Suppressor macrophage treated with lipopolysaccharide for 1 hour (primary cell): ENCODE measurements at places on chromosomes 2 and 18.

- peak; percentile 64 for DNase-seq
These were observed 53.9 kb downstream of the KCTD18 start for GRCh38 chr2:200455958-200456421.

DNA sequence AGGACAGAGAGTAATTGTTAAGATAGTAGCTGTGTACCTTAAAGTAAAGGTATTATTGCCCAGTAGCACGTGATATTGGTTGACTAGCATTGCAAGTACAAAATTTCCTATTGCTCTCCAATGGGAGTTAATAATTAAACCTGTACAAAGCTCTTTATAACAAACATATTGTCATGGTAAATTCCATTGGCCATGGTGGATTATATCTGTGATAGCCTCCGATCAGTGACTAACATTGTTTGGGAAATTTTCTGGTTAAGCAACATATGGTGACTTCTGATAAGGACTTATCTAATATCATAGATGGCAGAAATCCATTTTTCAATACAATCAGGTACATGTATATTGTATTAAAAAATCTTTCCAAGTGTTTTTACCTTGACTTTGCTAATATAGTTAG is 360.8 kb downstream of the DCC start:
- no peak for DNase-seq

DNA sequence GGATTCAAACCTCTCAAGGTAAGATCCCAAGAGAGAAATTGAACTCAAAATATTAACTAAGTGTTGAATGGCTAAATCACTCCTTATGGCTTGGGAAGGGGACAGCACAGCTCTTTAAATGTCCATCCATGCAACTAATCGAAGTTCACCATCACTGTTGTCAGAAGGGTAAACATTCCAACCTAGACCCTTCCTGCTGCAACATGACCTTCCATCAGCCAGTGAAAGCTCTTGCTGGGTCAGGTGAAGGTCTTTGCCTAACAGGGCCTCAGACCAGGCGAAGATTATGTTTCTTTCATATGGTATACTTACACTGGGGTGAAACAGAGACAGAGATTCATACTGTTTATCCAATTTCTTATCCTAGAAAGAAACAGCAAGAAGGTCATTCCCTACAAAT is 16.4 kb downstream of the IAH1 start:
- no peak for DNase-seq

GRCh38 chr2:3730646-3731045 is 27.3 kb downstream of the DCDC2C start:
- DNase-seq: no peak

GRCh38 chr2:38377050-38377828 is at the start of gene ATL2:
ATL2 (minus strand) TSS chr2:38377273; CDS start chr2:38377260, 13 bp downstream.
- DNase-seq: peak; percentile 98
